ENCODE measurements at places on chromosomes 1 and 21. TPM values are rescaled to one million over a fixed set of nuclear protein-coding genes. Genes with fewer than 3 reads are reported as not detected.

The DCDC2B gene
- 0.06 TPM for polyA plus RNA-seq

The SPOCD1 gene
- 0.13 TPM for polyA plus RNA-seq

The SHISAL2A gene
- polyA plus RNA-seq, result 0.16 TPM

The LENEP gene
- polyA plus RNA-seq, result 0.22 TPM

The FCAMR gene
- 0.02 TPM for polyA plus RNA-seq

The TAS1R1 gene
- polyA plus RNA-seq, result 0.02 TPM

Measured in esophagus (tissue), 2 donors.